Amniotic epithelial cell (primary cell): ENCODE measurements at places on chromosomes 5 and 9.

GRCh38 chr5:80867233-80867632 is 92.9 kb upstream of the RASGRF2 start:
- peak; percentile 67 for DNase-seq

DNA sequence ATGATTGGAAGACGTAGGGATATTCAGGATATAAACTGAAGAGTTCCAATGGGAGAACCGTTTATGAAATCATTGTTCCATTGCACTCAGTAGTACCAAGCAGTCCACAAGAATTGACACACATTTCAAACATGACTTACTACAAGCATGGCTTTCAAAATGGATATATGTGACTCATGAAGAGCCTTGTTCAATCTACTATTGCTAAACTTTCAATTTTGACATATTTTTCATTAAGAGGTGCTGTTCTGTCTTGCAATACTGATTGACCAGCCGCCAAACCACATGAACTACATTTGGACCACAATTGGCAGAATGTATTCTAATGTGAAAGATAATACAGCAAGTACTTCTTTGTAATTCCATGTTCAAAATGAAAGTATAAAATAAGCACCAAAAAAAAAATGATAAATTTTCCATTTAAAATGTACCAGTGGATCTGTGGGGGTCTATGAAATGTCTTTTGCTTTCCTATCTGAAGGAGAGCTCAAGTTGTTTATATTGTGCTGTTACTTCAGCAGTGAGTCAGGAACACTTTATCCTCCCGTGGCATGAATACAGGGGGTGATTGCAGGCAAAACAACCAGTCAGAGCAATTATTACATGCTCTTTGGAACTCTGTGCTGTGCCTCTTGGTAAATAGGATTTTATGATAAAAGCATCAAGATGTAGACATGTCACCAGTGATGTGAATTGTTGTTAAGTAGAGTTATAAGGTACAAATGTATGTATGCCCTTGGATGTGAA is 366.0 kb downstream of the ARRDC3 start:
- DNase-seq = peak; percentile 95

DNA sequence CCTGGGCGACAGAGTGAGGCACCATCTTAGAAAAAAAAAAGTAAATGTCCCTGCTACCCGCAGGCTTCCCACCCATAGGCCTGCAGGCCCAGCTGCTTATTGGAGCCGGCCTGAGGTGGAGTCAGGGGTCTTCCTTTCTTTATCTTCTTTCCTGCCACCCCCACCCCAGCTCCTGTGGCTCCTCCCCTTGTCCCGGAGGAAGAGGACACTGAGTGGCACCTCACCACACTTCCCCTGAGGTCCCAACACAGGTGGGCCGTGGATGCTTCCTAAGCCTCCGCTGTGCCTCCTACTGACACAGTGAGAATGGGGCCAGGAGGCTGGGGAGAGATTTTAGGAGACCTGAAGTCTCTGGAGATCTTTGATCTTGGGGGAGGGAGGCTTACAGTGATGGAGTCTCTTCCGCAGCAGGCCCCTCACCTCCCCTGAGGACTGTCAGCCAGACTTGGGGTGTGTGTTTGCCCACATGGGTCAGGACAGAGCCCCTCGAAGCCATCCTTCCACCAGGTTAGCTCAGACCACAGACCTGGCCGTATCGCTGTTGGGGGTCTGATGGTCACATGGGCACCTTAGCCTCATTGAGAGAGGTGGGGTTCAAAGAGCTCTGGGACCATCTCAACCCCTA is 135.4 kb upstream of the IER5L start:
- DNase-seq = no peak

- peak; percentile 12 for DNase-seq
Measured at GRCh38 chr9:22645893-22646292, 199.3 kb downstream of the DMRTA1 start.

DNA sequence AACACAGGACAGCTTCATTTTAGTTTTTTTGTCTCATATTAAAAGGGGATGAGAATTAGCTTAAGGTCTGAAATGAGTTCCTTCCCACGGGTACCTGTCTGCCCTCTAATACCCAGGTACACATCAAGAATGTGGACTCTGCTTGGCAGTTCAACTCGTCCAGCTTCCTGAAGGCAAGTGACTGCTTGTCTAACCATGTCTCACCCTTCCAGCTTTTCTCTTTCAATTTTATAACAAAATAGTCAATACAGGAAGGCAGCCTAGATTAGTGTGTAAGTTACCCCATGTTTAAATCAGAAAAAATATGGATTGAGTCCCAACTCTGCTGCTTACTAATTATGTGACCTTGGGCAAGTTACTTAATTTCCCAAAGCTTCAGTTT is 50.5 kb upstream of the C5orf46 start:
- DNase-seq = no peak

DNA sequence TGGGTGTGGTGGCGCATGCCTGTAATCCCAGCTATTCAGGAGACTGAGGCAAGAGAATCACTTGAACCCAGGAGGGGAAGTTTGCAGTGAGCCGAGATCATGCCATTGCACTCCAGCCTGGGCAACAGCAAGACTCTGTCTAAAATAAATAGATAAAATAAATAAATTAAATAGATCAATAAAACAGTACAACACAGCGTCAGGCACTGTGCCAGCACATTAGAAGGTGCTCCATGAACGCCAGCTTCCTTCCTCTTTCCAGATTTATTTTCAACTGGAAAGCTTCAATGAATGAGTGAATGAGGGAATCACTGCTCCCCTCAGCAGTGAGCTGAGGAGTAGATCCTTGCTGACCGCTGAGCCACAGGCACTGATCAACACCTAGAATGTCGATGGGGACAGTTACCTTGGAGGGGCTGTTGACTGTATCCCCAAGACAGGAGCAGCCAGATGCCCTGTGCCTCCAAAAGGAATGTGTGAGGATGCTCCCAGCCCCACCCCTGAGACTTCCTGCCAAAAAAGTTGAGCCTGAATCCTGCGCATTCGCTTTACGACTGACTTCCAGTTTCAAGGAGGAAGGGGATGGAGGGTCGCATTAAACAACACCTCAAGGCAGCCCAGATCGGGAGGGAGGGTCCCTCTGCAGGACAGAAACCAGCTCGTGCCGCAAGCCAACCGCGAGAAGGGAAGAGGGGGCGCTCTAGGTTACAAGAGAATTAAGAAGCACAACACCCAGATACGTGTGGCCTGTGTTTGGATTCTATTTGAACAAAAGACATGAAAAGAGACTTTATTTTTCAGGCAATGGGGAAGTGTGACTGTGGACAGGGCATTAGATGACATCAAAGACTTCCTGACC is 54.0 kb upstream of the CNOT6 start:
- DNase-seq = no peak

DNA sequence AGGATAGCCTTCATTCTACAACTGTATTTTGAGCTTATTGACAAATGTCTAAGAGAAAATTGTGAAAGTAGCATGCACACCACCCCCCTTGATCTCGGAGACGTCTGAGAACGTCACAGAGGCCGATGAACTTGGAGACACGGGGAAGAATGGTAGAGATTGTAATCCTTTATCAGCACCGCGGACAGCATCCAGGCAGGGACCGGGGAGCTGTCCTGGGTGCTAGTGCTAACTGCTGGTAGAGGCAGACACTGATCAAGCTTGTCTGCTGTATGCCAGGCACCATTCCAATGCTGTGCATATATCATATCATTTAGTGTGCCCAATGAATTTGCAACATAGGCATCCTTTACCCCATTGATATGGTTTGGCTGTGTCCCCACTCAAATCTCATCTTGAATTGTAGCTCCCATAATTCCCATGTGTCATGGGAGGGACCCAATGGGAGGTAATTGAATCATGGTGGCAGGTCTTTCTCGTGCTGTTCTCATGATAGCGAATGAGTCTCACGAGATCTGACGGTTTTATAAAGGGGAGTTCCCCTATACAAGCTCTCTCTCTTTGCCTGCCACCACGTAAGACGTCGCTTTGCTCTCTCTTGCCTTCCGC is 98.8 kb downstream of the LHX2 start:
- peak; percentile 71 for DNase-seq

DNA sequence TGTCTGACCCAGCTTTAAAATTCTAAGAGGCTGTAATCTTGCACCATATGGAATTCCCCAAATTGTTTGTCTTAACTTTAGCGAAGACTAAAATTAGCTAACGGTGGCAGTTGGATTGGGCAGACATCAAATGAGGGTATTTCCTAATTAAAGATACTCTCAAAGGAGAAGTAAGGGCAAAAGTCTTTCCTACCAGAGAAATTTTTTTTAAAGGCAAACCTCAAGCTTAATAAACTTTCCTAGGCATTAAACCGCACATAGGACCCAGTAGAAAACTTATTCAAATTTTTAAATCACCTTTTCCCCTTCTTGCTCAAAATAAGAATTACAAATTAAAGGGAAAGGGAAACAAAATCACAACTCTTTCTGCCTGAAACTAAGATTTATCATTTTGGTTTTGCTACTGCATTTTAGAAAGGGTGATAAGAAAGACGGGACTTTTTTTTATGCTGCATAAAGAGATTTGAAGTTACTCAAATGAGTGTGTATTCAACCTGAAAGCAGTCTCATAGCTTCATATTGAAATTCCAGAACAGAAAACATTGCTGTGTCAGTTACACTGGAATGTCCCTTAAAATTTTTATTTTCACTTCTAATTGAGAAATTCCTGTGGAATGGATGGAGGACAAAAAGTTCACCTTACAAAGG is 189.1 kb upstream of the PTGER4 start:
- DNase-seq = no peak

DNA sequence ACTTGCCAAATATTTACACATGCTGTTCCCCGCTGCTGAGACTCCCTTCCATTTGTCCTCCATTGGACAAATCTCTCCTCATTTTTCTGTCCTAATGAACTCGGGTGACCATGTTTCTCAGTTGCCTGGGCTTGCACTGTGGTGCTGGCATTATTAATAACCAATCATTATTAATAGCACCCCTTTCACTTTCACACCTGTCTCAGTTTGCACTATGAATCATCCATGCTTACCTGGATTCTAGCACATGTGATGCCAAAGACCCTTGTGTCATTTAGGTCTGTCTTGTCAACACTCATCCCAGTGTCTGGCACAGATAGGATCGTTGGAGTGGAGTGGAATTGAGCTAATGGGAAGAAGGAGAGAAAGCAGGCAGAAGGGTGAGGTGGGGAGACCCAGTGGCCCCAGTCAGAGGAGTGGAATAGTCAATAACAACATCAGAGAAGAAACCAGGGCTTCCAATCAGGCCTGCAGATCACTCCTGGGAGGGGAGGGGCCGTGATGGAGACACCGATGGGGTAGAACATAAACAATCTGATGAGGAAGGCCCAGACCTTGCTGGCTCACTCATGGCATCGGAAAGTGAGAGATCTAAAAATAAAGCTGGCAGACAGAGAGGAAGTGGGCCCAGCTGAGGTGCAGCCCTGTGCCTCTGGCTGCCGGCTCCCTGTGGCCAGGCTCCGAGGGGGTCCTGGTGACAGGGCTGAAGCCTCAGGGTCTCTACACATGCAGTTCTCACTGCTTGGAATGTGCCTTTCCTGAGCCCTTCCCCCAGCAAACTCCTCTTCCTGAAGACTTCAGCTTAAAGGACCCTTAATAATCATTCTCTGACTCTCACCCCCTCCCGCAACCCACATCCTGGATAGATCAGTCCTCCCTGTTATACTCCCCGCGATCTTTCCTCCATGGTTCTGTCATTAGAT is 33.5 kb upstream of the CRB2 start:
- no peak for DNase-seq

GRCh38 chr9:122827761-122828093 is 661 bp downstream of the PDCL start:
- DNase-seq = peak; percentile 34

DNA sequence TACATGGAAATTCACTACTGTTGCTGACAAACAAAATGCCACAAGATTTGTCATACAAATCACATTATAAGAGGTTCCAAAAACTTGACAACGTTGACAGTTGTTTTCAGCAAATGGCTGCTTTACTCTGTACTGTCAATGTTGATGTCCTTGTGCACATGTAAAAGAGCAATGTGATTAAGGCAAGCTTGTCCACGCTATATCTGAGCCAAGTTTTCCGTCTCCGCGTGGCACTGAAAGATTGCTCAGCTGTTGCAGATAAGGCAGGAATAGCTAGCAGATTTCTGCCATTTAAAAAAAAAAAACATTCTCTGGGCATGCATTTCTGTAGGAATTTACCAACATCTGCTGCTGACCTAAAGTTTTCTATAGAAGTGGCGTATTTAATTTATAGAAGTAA is 46.4 kb upstream of the MEF2C start:
- no peak for DNase-seq

- peak; percentile 45 for DNase-seq
Measured at GRCh38 chr9:81656004-81656403, 33.3 kb downstream of the TLE1 start.

GRCh38 chr9:96619124-96619465 is 548 bp downstream of the CDC14B start:
- DNase-seq = no peak

DNA sequence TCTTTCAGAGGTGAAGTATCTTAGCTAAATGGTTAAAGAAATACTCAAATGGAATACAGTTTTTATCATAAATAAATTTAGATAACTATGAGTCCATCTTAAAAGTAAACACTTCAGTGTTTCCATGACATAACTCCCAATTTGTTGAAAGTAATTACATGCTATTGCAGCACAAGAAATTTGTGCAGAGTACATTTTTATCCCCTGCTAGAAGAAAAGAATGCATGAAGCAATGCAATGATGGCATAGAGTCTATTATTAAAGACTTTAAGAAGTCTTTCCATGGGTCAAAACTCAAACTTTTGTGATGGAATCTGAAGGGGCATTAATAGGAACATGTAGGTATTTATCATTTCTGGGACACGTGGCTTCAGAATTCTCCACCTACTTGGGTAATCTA is 106.6 kb upstream of the DPYSL3 start:
- DNase-seq = peak; percentile 59

DNA sequence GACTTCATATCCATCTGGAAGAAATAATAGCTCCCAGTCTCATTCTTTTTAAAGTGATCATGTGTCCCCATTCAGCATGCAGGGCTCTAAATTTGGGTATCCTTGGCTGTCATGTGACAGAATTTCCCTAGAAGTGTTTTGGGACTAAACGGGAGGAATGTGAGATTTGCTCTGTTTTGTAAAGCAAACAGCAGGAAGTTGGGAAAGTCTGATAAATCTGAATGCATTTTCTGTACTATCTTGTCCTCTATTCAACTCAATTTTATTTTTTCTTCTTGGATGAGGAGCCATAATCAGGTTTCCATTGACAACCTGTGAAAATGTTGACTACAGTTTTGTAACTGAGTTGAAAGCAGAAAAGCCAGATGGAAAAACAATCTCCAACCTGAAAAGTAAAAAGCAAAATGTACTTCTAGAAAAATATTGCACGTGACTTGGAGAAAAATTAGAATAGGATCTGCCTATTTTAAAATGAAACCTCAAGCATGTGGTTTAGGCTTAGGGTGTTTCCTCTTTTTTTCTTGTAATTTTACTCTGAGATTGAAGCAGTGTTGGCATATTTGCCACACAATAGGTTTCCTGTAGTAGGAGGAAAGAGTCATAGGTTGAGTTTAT is 76.2 kb upstream of the IL6ST start:
- no peak for DNase-seq

- DNase-seq = no peak
Measured at GRCh38 chr9:132019702-132020101, 60.0 kb downstream of the MED27 start.

- no peak for DNase-seq
Measured at GRCh38 chr9:122406070-122406890, 35.5 kb downstream of the PTGS1 start.

- DNase-seq = no peak
Measured at GRCh38 chr9:114757395-114757794, 48.4 kb downstream of the TNFSF15 start.

GRCh38 chr5:177997846-177998245 is 1.8 kb upstream of the PROP1 start:
- DNase-seq = no peak

- DNase-seq = no peak
Measured at GRCh38 chr5:81552852-81553566, 159.1 kb upstream of the ACOT12 start.
